ENCODE measurements at places on chromosomes 7 and 10.
A peak's percentile ranks its signal among the peaks of the same experiment; 100 is the strongest.

- no peak for DNase-seq
Measured at GRCh38 chr10:131013281-131013912, 298.1 kb downstream of the TCERG1L start.

- no peak for DNase-seq
Measured at GRCh38 chr10:64529003-64529350, 1007.8 kb downstream of the REEP3 start.

- no peak for DNase-seq
Measured at GRCh38 chr7:138122162-138122561, 45.9 kb downstream of the AKR1D1 start.

DNA sequence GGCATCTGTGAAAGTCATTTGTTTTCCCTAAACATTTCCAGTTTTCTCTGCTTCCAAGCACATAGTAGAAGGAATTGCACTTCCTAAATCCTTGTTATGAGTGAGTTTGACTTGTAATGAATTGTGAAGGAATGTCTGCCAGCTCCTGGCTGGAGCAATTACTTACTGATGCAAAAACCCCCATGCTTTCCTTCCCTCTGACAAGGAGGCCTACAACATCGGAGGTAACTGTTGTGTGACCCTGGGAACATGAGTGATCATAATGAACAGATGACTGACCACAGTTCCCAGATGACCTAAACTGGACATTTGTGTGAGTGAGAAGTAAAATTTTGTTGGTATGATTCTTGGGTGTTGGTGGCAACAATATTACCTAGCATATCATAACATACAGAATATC, 21.4 kb upstream of the CPVL start:
- no peak for DNase-seq

DNA sequence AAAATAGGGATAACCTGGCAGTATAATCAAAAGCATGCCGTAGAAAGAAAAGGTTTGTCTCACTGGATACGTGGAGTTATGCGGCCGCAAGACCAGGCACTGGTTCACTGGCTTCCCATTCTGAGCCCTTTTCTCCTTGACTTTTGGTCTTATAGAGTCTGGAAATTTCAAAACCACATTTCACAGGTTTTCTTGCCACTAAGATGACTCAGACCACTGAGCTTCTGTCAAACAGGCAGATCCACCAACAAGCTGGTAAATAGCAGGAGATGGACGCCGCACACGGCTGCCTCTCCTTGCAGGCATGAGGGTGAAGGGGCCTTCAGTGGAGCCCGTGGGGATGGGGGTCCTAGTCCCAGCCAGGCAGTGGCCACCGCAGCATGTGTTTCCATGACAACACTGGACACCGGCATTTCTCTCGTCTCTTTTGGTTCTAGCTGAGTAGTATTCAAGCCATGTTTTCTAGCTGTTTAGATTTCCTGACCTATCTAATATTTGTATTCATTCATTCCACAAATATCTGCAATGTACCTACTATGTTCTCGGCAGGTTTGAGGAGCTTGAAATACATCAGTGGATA, 55.5 kb downstream of the KLF6 start:
- DNase-seq = peak; percentile 44

DNA sequence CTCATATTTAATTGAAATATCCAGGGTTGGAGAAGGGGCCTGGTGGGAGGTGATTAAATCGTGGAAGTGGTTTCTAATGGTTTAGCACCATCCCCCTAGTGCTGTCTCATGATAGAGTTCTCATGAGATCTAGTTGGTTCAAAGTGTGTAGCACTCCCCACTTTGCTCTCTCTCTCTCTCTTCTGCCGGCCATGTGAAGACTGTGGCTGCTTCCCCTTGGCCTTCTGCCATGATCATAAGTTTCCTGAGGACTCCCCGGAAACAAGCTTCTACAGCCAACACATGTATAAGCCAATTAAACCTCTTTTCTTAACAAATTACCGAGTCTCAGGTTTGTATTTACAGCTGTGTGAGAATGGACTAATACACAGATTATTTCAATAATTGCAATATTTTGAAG, 305.8 kb upstream of the KCND2 start:
- DNase-seq = no peak
